ENCODE measurements at places on chromosomes 2 and 18.

DNA sequence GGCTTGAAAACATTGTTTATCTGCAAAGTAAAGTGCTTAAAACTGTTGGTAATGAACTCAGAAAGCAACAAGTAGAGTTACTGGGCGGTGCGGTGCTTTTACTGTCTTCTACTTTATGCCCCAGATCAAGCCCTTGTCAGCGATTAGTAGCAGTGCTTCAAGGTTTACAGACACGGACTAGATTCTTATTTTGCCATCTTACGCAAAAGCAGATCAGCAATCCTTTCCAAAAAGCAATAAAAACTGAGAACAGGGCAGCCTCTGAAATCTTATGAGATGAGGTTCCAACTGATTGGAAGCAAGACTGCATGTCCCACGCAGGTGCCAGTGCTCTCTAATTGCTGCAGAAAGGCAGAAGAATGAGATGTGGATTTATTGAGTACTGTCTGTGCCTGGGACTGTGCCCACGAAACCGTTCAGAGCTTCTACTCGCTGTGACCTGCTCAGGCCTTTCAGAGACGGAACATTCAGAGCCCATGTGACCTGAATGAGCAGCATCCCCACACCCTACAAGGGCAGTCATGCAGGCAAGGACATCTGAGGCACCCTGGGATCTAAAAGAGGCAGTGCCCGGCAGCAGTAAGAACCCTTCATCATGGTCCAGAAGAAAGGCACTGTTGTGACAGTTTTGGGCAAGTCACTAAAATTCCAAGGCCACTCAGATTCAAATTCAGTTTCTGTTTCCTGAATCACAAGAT, 15.7 kb downstream of the COL4A3 start:
- no peak for DNase-seq

DNA sequence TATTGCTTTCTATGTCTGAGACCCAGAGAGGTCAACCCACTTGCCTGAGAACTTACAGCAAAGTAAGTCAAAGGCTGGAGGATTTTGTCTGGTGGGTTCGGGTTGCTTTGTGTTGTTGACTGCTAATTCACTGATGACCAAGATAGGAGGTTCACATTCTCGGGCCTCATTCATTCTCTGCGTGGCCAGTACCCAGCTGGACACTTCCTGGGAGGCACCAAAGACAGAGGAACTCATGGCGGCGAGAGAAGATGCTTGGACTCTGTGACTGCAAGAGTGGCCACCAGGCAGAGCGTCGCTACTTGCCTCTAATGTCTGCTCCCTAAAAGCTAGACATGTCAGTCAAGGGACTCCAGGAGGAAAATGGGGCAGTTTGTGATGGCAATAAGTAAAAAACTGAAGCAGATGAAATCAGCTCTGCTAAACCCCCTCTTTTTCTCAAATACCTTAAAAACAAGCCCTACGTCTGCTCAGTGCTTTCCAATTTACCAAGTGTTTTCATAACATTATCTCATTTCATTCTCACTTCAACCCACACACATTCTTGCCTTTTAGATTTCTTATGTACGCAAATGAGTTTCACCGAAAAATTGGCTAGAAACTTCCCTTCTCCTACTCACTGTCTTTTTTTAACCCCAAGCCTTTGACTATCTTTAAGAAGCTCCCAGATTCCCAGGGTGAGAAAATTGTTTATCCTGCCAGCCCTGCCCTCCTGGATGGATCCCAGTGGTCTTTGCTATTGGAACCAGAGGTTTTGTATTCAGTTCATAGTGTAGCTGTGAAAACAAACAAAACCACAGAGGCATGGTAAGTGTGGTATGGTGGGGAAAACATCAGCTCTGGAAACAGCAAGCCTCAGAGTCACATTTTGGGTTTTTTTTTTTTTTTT, 4.9 kb upstream of the LBH start:
- DNase-seq: no peak

- DNase-seq: no peak
Measured at GRCh38 chr2:123853161-123853560, 171.9 kb upstream of the CNTNAP5 start.

DNA sequence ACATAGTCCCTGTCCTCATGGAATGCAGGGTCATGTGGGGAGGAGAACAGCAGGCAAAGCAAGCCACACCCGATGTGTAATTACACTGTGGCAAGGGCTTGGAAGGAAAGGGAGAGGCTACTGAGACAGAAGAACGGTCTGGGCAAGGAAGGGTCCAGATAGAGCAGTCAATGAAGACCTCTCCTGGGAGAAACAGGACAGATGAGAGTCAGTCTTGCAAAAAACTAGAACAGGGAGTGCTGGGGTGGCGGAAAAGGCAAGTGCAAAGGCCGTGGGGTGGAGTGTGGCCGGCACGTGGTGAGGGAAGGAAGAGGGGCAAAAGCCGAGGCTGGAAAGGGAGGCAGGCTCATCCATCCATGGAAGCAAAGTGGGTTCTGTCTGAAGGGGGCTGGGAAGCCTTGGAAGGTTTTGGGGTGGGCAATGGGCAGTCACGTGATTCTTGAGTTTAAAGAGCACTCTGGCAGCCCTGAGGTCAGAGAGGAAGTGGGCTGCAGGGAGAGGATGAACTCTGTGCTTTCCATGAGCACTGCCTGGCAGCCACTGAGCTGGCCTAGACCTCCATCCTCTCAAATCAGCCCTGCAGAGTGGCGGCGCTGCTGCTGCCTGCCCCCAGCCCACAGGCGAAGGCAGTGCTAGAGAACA, 182.2 kb downstream of the INHBB start:
- no peak for DNase-seq

- DNase-seq: no peak
Measured at GRCh38 chr18:8073167-8073566, 506.1 kb downstream of the PTPRM start.

- DNase-seq: no peak
Measured at GRCh38 chr2:212841460-212841859, 302.9 kb upstream of the ERBB4 start.

- no peak for DNase-seq
Measured at GRCh38 chr2:234333168-234334130, 163.4 kb downstream of the ARL4C start.

GRCh38 chr2:95374921-95375471, 27.5 kb upstream of the FAHD2A start:
- DNase-seq: no peak

- no peak for DNase-seq
Measured at GRCh38 chr2:231110551-231110950, 14.3 kb downstream of the HTR2B start.

GRCh38 chr2:237663517-237664110, 36.2 kb downstream of the LRRFIP1 start:
- no peak for DNase-seq

- DNase-seq: no peak
Measured at GRCh38 chr2:2188941-2189340, 142.1 kb downstream of the MYT1L start.

GRCh38 chr2:217929272-217929671, 73.5 kb downstream of the TNS1 start:
- DNase-seq: no peak

- DNase-seq: no peak
Measured at GRCh38 chr2:73836141-73836943, 7.6 kb downstream of the STAMBP start.

DNA sequence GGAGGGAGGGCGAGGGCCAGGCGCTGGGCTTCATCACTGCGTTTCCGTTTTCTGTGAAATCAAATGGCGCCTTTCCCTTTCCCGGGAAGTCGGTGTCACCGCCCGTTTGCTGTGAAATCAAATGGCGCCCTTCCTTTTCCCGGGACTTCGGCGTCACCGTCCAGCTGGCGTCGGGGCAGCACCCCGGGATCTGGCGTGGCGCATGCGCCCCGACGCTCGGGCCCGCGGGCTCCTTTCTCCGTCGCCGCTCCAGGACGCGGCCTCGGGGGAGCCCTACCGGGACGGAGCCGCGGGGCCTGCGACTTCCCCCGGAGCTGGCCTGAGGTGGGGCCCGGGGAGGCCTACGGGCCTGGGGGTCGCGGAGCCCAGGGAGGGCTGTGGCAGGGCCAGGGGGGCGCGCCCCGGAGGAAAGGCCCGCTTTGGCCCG, at the start of gene FAM228A:
TSS of gene FAM228A (plus strand) at position 203 of the 427 bp plus-strand sequence. CDS start 428 bp downstream, outside the sequence.
- no peak for DNase-seq

DNA sequence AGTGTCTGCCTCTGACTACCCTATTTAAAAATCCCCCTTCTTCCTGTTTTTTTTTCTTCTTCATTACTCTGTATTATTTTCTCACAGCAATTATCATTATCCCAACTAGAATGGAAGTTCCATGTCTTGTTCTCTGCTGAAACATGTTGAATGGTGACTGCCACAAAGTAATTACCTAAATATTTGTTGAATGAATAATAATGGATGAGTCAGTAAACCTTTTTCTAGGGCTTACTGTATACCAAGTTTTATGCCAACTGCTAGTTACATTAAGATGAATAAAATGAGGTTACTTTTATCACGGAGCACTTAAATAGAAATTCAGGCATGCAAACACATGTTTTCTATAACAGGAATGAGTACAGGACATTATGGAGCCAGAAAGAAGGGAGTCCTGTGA, 490.6 kb downstream of the THSD7B start:
- DNase-seq: no peak

DNA sequence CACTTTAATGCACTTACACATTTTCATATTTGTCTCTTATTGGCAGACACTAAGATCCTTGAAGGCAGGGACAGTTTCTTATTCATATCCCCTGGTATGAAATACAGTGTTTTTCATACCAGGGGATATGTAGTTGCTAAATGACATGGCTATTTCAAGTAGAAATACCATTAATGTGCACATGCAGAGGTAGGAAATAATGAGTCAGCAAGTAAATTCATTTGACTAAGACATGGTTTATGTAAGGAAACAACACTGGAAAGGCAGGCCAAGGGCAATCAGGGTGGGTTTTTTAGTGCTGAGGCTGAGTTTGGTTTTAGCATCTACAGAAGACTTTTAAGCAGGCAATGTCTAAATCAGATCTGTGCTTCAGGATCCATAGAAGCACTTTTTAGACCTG, 155.9 kb downstream of the WDPCP start:
- no peak for DNase-seq

DNA sequence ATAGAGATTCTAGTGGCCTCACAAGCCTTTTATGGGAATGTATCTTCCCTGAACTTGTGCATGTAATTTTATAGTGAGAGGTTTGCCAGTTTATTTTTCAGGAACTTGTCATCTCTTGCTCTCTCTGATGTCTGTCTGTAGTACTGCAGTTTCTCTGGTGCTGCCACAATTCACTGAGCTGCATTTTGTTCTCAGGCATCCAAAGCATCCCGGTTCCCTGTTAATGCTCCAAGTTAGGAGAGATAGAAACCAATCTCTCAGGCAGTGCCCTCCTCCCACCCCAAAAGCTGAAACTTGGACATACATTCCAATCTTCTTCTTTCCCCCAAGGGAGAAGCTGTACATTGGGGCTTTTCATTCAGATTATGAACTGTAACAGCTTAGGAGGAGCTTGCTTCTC, 30.1 kb upstream of the GRB14 start:
- no peak for DNase-seq

GRCh38 chr2:62362561-62362960, 143.4 kb downstream of the TMEM17 start:
- DNase-seq: no peak

GRCh38 chr2:108943751-108944150, 45.3 kb downstream of the EDAR start:
- DNase-seq: no peak

DNA sequence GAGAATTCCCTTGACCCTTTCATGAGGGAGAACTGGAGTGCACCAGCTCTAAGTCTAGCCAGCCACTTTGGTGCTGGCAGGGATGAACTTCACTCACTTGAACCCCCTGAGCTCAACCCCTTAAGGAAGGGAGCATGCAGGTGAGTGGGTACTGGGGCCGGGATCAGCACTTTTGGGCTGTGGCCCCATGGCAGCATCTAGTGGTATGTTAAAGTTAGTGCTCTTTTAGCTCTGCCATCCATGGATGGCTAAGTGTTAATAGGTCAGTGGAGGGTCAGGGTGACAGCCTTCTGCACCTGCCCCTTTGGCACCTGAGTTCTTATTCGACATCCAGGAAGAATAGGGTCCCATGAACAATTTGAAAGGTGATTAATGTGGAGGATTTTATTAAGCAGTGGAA, 689.0 kb upstream of the FSHR start:
- DNase-seq: no peak

DNA sequence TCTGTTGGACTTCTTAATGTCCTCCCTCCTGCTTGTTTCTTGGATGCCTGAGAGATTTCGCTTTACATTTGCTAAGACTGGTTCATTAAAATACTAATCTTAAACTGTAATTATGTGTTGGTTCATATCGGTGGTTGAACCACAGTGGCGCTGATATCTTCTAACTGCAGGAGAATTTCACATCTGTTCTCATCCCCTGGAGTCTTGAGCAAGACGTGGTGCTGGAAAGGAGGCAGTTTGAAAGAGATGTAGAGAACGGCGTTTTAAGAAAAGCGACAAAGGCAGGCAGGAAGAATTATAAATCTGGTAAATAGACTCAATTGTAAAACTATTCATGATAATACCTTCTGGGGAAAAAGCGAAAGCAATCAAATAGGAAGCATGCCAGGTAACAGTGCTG, 79.5 kb downstream of the NXPH2 start:
- no peak for DNase-seq

- DNase-seq: no peak
Measured at GRCh38 chr2:13714466-13714865, 918.1 kb upstream of the LRATD1 start.

GRCh38 chr2:18077704-18078103, 199.2 kb downstream of the KCNS3 start:
- DNase-seq: no peak

DNA sequence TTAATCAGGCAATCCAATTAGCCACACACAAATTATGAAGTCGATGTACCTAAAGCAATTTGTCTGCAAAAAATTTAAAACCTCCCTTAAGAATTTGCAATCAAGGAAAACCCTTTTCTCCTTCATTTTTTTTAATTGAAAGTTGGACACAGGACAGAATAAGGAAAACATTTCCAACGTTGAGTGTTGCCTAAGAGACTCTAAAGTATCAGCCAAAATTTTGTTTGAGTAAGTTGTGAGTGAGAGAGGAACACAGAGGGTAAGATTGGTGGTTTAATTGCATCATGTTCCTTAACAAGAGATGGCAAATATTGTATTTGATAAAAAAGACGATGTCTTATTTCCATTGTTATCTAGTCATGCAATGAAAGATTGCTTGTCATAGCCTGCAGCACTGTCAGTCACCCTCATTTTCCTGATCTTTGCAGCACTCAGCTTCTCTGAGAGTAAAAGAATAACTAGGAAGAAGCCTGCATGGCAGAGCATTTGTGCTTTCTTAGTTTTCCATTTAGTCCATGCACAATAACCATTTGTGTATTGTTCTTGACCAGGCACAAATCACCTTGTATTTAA, 115.5 kb downstream of the ICOS start:
- DNase-seq: no peak

DNA sequence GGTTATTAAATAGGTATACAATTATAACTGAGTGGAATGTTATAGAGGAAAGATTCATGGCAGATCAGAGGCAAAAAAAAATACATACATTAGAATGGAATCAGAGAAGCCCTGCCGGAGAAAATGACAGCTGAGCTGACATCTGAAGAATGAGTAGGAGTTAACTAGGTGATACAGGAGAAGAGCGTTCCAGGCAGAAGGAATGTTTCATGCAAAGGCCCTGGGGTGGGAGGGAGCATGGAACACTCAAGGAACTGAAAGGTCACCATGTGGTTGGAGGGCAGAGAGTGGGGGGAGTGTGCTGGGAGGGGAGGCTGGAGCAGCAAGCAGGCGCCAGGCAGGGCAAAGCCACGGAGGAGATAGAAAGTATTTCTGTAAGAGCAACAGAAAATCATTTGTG, 31.6 kb upstream of the CDK5R2 start:
- no peak for DNase-seq

GRCh38 chr2:70643715-70644114, 90.1 kb upstream of the TGFA start:
- peak; percentile 7 for DNase-seq
